MG63 (cell line): ENCODE measurements at places on chromosomes 6 and 20. TPM values are rescaled to one million over a fixed set of nuclear protein-coding genes. Genes with fewer than 3 reads are reported as not detected.

DNA sequence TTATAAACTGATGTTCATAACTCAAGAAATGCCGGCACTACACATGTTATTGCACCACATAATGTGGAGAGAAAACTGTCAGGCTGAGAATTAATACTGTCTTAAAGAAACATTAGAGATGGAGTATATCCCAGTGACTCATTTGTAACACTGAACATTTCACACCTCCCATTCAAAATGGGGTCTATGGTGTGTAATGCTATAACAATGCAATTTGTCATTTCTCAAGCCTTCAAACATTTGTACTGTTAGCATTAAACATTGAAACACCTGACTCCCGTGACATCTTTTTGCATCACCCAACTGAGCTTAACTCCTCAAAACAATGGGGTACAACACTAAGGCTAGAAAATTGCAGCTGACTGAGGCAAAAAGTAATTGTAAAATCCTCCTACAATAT lies 151.7 kb downstream of the DST start:
- DNase-seq = no peak

DNA sequence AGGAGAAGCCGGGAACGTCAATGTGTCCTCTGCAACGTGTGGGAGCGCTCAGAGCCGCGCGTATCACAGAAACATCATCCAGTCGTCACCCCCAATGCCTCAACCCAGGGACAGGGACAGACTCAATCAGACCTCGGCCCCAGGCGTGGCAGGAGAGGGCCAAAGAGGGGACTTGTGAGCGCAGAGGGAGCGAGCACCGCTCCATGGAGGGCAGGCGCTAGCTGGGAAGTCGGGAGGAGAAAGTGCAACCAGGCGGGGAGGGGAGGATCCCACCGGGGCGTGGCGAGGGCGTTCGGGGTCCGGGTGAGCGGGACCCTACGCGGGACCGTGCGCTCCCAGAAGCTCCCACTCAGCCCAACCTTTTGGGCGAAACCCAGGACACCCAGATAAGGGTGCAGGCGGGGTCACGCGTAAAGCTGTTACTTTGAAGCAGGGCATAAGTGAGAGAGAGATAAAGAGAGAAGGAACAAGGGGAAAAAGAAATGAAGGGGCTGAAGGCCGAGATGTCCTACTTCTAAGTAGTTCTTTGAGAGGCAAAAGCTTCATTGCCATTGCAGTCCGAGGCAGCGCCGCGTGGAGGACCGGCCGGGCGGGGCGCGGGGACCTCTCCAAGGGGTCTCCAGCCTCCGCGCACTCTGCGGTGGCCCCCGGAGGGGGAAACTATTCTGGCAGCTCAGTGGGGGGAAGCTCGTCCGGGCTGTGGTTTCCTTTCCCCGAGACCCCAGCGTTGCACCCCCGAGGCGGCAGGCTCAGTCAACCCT lies 862 bp upstream of the SOBP start:
- peak; percentile 19 for DNase-seq

DNA sequence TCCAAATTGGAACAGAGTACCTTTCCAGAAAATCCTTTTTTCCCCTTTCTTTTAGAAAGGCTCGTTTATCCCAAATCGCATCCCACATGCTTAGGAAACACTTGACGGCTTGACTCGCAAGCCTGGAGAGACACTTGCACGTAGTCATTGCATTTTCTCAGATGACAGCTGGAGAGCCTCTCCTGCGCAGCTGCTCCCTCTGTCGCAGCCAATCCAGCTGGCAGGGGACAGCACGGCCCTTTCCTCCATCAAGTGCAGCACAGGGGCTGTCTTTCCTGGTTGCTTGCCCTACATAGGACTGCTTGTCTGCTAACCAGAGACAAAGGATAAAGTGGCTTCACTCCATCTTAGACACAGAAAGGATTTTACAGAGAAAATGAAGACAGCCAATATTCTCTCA lies 77.6 kb upstream of the RGS17 start:
- no peak for DNase-seq

DNA sequence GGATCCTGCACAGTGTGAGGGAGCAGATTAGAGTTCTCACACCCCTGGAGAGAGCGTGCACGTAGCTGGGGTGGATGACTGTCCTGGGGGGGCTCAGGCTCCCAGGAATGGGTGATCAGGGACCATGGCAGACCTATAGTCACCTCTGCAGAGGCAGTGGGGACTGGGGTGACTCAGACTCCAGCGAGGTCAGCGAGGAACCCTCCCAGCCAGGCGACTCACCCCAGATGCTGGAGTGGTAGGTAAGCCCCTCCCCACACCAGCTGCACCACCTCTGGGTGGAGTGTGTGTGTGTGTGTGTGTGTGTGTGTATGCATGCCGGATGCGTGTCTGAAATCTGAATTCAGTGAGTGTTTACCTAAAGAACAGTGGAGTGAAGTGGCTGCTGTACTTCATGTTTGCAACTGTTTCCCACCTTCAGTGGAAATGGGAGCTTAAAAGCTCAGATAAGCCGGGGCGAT lies 17.4 kb upstream of the GTSF1L start:
- peak; percentile 68 for DNase-seq

GRCh38 chr6:40558102-40558501 lies 29.1 kb downstream of the LRFN2 start:
- no peak for DNase-seq

CALHM4 gene
- not detected in 2 replicates for total RNA-seq
